ENCODE measurements at places on chromosomes 12 and 14. TPM values are rescaled to one million over a fixed set of nuclear protein-coding genes. Genes with fewer than 3 reads are reported as not detected.

DNA sequence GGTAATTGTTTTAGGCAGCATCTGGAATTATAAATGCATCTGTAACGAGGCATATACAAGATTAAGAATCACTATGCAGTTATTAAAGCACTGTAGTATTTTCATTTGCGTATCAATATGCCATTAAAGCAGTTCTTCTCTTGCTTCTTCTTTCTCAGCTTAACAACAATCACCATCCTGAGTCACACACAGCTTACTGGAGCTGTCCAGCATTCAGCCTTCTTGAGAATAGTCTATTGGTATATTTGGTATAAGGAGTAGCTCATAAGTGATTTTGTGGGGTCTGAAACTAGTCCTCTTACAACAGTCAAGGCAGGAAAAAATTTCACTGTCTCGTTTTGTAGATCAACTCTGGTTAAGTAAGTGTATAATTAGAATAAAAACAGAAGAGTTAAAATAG is 523.0 kb upstream of the FOXG1 start:
- no peak for DNase-seq
- no peaks in the 10 kb centered on the region for H3K36me3 ChIP-seq
- H3K4me3 ChIP-seq = no peak overlapping the region
- no peak overlapping the region for H3K27ac ChIP-seq

DNA sequence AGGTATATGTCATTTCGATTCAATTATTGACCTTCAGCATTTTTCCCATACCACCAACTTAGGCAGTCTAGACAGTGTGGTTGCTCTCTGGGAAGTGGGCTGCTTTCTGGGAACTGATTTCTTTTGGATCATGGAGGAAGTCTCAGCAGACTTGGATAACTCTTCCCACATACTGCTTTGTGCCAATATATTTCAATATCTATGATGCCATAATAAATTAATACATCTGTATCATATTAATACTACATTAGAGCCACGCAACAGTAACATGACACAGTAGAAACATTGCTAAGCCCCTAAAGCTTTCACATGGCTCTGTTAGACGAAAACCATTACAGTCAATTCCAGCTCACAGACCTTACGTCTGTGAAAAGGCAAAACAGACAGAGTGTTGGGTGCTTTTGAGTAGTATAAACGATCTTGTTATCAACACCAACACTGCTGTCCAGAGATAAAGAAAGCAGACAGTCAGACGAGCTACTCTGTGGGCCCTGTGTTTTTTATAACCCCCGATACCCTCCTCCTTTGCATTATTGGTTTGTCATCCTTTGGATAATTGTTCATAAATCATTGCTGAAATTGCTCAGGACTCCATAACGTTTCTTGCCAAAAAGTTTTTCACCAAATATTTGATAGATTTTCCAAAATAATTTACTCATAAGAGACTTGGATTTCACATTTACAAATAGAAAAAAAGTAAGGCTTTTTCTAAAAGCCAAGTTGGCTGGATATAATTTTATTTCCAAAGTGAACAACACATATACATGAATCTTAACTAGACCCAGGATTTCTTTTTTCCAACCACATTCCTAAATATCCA is 439.7 kb downstream of the ADAMTS20 start:
- no peaks in the 10 kb centered on the region for H3K4me1 ChIP-seq
- H3K27ac ChIP-seq = no peak overlapping the region
- no peaks in the 10 kb centered on the region for H3K36me3 ChIP-seq
- no peak for DNase-seq

DNA sequence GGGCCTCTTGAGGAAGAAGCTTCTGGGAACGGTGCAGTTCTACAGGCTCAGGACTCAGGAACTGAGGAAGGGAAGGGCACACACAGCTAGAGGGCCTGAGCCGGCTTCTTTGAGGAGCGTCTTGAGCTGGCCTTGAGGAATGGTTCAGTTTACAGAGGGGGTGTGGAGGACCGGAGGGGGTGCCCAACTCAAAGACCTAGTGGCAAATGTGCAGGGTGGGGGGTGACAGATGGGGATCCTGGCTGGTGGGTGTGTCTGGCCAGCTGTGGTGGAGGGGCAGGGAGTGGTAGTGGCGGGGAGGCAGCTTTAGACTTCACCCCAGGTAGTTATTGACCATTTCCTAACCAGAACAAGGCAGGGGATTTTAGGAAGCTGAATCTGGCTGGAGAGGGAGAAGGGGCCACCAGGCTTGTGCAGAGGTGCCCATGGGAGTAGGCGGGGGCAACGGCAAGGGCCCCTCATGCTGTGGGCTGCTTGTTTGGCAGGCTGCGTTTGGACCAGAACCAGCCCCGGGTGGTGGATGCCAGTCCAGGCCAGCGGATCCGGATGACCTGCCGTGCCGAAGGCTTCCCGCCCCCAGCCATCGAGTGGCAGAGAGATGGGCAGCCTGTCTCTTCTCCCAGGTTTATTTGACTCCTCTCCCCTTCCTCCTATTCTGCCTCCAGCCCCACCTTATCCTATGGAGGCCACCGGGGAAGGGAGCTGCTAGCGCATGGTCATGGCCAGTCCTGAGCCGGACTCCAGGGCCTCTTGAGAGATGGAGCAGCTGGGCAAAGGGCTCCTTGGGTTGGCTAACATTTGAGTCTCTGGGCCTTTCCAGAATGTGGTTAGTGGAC is 27.8 kb downstream of the PAPLN start:
- no peak for DNase-seq
- peaks cover 53% of the 10 kb centered on the region for H3K27me3 ChIP-seq
- no peak overlapping the region for H3K4me3 ChIP-seq

- no peaks in the 10 kb centered on the region for H3K27me3 ChIP-seq
- H3K27ac ChIP-seq = no peak overlapping the region
- no peaks in the 10 kb centered on the region for H3K36me3 ChIP-seq
- no peaks in the 10 kb centered on the region for H3K4me1 ChIP-seq
- peak; percentile 15 for DNase-seq
- no peak overlapping the region for H3K4me3 ChIP-seq
Measured at GRCh38 chr12:61870658-61871484, 389.3 kb upstream of the USP15 start.

DNA sequence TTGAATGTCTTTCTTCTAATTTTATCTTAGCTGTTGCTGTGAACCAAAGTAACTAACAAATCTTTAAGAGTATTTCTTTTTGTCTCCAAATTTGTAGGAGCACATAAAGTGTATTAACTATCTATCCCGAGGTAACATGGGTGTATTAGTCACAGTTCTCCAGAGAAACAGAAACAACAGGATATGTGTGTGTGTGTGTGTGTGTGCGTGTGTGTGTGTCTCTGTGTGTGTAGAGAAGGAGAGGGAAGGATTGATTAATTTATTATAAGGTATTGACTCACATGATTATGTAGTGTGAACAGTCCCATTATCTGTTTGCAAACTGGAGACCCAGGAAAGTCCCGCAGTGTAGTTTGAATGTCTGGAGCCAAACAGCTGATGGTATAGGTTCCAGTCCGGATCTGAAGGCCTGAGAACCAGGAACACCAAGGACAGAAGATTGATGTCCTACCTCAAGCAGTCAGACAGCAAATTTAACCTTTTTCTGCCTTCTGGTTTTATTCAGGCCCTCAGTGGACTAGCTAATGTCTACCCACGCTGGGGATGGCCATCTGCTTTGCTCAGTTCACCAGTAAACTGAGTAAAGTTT is 14.4 kb downstream of the G2E3 start:
- H3K4me1 ChIP-seq = peaks cover 6% of the 10 kb centered on the region
- no peak overlapping the region for H3K27ac ChIP-seq
- no peaks in the 10 kb centered on the region for H3K36me3 ChIP-seq

- no peaks in the 10 kb centered on the region for H3K27me3 ChIP-seq
- no peak for DNase-seq
- H3K4me3 ChIP-seq = no peak overlapping the region
- H3K4me1 ChIP-seq = no peaks in the 10 kb centered on the region
Measured at GRCh38 chr14:76431538-76431937, 55.6 kb downstream of the ESRRB start.

DNA sequence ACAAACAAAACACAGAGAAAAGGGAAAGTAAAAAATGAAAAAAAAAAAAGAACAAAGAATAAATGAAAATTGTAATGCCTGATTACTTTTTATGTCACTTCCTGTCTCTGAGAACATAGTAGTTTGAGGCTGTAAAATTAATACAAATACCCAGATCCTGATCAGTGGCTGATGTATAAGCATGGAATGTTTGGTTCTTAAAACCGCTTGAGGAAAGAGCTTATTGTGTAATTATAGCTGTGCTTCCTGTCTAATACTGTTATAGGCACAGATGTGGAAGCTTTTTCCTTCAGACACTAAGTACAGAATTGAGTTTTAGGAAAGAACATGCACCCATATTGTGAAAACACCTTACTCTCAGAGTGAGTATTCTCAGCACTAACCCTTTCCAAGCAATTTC is 86.9 kb downstream of the AVPR1A start:
- H3K27ac ChIP-seq = no peak overlapping the region
- no peaks in the 10 kb centered on the region for H3K4me1 ChIP-seq
- no peak for DNase-seq
- H3K27me3 ChIP-seq = no peaks in the 10 kb centered on the region

DNA sequence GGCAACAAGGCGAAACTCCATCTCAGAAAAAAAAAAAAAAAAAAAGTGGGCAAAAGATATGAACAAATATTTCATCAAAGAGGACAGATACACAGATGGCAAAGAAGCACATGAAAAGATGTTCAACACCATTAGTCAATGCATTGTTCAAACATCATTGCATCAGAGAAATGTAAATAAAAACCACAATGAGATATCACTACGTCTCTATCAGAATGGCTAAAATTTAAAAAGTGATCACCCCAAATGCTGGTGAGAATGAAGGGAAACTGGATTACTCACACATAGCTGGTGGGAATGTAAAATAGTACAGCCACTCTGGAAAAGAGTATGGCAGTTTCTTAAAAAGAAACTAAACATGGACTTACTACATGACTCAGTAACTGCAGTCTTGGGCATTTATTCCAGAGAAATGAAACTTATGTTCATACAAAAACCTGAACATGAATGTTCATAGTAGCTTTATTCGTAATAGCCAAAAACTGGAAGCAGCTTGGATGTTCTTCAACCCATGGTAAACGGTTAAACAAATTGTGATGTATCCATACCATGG is 3.6 kb downstream of the L2HGDH start:
- no peak for DNase-seq
- H3K27me3 ChIP-seq = no peaks in the 10 kb centered on the region
- H3K4me3 ChIP-seq = no peak overlapping the region

- no peak overlapping the region for H3K4me3 ChIP-seq
- no peaks in the 10 kb centered on the region for H3K4me1 ChIP-seq
- H3K27me3 ChIP-seq = peaks cover 68% of the 10 kb centered on the region
- no peaks in the 10 kb centered on the region for H3K36me3 ChIP-seq
- no peak overlapping the region for H3K27ac ChIP-seq
- DNase-seq = no peak
Measured at GRCh38 chr12:52232203-52232673, 805 bp upstream of the KRT7 start.

- peaks cover 16% of the 10 kb centered on the region for H3K4me1 ChIP-seq
- no peaks in the 10 kb centered on the region for H3K27me3 ChIP-seq
- no peaks in the 10 kb centered on the region for H3K36me3 ChIP-seq
- H3K27ac ChIP-seq = no peak overlapping the region
Measured at GRCh38 chr12:31662176-31662849, 2.8 kb downstream of the ETFBKMT start.

- no peak overlapping the region for H3K4me3 ChIP-seq
- H3K27ac ChIP-seq = no peak overlapping the region
- no peak for DNase-seq
- H3K27me3 ChIP-seq = no peaks in the 10 kb centered on the region
- H3K4me1 ChIP-seq = no peaks in the 10 kb centered on the region
Measured at GRCh38 chr12:126247936-126248335, 1182.7 kb downstream of the AACS start.

DNA sequence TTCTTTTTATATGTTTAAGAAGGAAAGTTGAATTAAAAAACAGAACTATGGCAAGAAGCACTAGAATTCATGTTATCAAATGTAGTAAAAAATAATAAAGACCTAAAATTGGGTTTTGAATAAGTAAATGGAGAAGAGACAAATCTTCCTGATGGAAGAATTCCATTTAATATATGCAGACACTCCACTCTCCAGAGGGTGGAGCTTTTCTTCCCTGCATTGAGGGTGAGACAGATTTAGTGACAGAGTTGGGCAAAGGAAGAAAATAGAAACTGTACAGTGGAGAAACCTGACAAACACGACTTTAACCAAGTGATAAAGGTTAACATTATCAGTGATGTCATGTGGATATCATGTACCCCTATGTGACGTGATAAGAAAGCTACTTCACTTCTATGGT is 217.6 kb downstream of the PRKD1 start:
- DNase-seq = no peak
- H3K4me1 ChIP-seq = no peaks in the 10 kb centered on the region
- H3K27me3 ChIP-seq = no peaks in the 10 kb centered on the region
- no peak overlapping the region for H3K4me3 ChIP-seq

GRCh38 chr14:104892531-104893434 is 27.7 kb downstream of the CEP170B start:
- peak; percentile 22 for DNase-seq
- no peaks in the 10 kb centered on the region for H3K27me3 ChIP-seq
- H3K36me3 ChIP-seq = no peaks in the 10 kb centered on the region
- no peak overlapping the region for H3K27ac ChIP-seq

- no peaks in the 10 kb centered on the region for H3K27me3 ChIP-seq
- DNase-seq = no peak
- no peak overlapping the region for H3K27ac ChIP-seq
- peaks cover 25% of the 10 kb centered on the region for H3K4me1 ChIP-seq
Measured at GRCh38 chr14:39268393-39268792, 34.7 kb downstream of the MIA2 start.

DNA sequence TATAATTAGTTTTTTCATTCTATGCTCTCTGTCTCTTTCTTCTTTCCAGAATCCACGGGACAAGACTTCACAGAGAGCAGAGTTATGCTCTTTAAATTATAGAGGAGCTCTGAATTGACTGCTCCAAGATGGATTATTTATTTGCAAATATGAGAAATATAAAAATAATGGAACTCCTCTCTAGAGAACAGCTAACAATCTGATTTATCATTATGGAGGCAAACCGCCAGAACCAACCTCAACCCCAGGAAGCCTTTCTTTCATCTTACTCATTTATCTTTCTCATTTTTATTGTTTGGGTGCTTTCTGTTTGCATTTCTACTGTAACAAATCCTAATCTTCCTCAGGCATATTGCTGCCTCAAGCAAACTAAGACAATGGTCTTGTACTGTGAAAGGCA is 216.5 kb downstream of the C12orf50 start:
- H3K4me3 ChIP-seq = no peak overlapping the region
- no peaks in the 10 kb centered on the region for H3K36me3 ChIP-seq
- no peak for DNase-seq
- no peaks in the 10 kb centered on the region for H3K27me3 ChIP-seq

GRCh38 chr14:92575061-92575747 is 61.6 kb downstream of the RIN3 start:
- H3K4me3 ChIP-seq = no peak overlapping the region
- H3K27me3 ChIP-seq = no peaks in the 10 kb centered on the region
- peaks cover 4% of the 10 kb centered on the region for H3K36me3 ChIP-seq
- DNase-seq = no peak

The INSM2 gene
- total RNA-seq = not detected

The CNTN1 gene
- total RNA-seq = not detected

The ART4 gene
- not detected for total RNA-seq

The RITA1 gene
- 16.0 TPM for total RNA-seq

The FAM234B gene
- total RNA-seq = 5.0 TPM

The ALKBH1 gene
- total RNA-seq = 17.9 TPM

The ANKRD33 gene
- total RNA-seq = not detected

The IRF9 gene
- total RNA-seq = 285 TPM

The TESPA1 gene
- 196 TPM for total RNA-seq

The RDH12 gene
- total RNA-seq = not detected

All from T-cell (primary cell).